ENCODE measurements at places on chromosomes 2 and 18. TPM values are rescaled to one million over a fixed set of nuclear protein-coding genes. Genes with fewer than 3 reads are reported as not detected.

The NDC80 gene
- polyA plus RNA-seq, result 24.9 TPM

DNA sequence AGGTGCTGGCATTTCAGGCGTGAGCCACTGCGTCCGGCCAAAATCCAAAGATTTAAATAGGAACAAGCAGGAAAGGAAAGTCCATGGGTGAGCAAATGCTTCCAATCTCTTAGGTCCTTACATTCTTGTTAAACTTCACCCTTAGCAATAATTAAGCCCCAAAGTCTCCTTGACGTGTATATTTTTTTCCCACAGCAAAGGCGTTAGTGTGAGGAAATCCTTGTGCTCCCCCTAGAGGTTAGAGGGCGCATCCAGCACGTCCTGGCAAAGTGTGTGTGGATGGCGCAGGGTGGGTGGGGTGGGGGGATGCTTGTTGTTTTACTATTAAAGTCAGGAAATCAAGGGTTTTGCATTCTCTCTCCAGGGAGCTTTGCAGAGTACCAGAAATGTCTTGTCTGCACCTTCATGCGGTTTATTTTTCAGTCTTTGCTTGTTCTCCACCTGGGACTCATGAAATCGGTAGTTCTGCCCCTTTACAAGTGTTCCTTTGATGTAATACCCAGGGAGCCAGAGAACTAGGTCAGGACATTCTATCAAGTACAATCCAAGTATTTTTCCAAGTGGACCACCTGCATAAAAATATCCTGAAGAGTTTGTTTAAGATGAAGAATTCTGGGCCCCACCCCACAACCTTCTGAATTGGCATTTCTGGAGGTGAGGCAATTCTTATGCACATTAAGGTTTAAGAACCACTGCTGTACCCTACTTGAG is 22.2 kb upstream of the ITSN2 start:
- DNase-seq, result no peak

The CDH2 gene
- 104 TPM for polyA plus RNA-seq

DNA sequence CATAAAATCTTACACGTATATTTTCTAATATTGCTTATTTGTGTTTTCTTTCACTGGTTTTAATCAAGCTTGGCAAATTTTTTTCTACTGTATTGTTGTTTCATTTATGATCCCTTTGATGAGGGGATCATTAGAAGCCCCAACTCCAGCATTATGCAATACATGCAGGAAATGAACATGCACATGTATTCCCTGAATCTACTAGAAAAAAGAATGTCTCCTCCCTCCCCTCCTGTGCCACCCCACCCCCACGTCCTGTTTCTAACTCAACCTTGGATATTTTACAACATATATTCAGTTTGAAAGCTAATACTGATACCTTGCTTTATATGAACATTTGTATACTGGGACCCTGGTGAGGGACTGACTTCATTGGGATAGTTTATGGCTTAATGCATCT is 53.0 kb downstream of the EML6 start:
- DNase-seq, result no peak

- no peak for DNase-seq
Observed at GRCh38 chr2:239465017-239466001, 64.5 kb upstream of the HDAC4 start.

GRCh38 chr18:63233334-63233733 is 86.2 kb downstream of the BCL2 start:
- DNase-seq, result no peak

- no peak for DNase-seq
Observed at GRCh38 chr2:108454440-108454839, 5.4 kb downstream of the GCC2 start.

DNA sequence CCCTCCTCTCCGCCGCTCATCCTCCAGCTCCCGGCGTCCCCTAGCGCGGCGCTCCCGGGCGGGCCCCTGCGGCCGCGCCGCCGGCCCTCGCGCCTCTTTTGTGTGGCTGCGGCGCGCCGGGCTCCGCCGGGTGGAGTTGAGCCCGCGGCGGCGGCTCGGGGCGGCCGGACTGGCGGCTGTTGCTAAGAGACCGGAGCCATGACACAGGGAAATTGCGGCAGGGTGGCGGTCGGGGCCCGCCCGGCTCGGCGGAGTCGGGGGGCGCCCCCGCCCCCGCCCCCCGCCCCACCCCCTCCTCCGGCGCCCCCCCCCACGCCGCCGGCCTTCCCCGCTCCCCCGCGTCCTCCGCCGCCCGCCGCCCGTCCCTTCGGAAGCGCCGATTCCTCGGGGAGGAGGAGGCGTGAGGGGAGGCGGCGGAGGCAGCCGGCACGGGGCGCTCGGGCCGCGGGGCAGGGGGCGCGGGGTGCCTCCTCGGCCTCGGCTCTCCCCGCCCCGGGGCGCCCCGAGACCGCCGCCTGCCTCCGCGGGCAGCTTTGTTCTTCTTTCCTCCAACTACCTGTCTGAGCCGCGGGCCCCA is at the start of gene TMEM200C:
Gene TMEM200C (minus strand): TSS at position 224 of the 577 bp plus-strand sequence. CDS start 3,459 bp downstream, outside the sequence.
- DNase-seq, result no peak

DNA sequence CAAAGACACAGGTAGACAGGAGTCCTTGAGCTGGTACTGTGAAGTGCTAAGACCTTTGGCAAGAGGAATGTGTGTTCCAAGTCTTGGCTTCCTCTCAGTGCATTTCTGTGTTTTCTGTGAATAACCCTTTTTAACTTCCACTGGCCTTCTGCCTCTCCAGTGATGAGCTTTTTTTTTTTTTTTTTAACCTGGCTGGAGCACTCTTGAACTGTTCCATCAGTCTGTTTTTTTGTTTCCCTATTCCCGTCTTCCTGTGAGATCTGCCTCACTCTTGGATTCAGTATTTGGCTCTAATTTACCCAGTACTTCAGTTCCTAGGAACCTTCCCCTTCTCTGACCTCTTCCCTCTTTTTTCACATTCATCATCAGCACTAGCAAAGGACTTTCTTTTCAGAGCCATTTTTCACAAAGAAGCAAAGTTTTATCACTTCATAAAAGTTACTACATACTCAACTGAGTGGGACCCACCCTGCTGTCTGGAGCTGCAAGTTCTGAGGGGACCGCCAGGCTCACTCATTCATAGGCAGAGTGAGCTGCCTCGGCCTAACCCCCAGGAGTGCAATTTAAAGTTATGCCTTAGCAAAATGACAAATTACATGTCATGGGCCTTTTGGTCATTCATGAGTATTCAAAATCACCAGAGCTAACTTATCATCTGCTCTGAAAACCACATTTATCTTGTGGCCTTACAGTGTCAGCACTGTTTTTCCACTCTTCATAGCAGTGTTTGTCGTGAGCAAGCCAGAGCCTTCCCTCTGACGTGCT is 126.9 kb upstream of the DAPL1 start:
- DNase-seq, result no peak

DNA sequence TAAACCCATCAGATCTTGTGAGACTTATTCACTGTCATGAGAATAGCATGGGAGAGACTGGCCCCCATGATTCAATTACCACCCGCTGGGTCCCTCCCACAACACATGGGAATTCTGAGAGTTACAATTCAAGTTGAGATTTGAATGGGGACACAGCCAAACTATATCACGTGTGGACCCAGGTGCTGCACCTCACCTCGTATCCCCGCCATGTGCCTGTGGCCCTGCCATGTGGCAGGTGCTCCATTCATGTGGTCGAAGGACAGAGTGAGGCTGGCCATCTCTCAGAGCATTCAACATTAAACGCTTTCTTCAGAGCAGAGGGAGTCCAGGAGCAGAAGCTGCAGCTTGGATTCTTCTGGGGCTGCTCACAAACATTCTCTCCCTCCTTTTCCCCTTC is 32.3 kb downstream of the MROH2A start:
- DNase-seq, result no peak

- DNase-seq, result no peak
Observed at GRCh38 chr2:25853038-25853638, 25.1 kb downstream of the ASXL2 start.

GRCh38 chr2:203401-203800 is 60.4 kb downstream of the SH3YL1 start:
- no peak for DNase-seq

GRCh38 chr2:123513351-123513750 is 511.7 kb upstream of the CNTNAP5 start:
- DNase-seq, result no peak

GRCh38 chr18:68574311-68574710 is 140.6 kb downstream of the TMX3 start:
- no peak for DNase-seq

The SAG gene
- 0.11 TPM for polyA plus RNA-seq

The ATAD2B gene
- polyA plus RNA-seq, result 20.2 TPM

DNA sequence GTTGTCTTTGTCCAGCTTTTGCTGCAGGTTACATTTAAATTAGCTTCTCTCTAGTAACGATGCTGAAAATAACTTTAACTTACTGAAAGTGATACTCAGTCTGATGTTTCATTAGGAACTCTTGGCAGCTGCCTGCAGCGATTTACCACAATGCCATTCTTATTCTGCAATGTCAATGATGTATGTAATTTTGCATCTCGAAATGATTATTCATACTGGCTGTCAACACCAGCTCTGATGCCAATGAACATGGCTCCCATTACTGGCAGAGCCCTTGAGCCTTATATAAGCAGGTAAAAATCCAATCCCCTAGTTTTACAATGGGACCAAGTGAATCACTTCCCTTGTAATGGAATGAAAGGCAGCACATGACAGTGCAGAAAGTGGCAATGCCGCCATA is 16.3 kb upstream of the MFF start:
- DNase-seq, result no peak

The CNDP1 gene
- polyA plus RNA-seq, result 0.86 TPM

GRCh38 chr2:170647741-170648436 is 67.2 kb upstream of the SP5 start:
- no peak for DNase-seq

DNA sequence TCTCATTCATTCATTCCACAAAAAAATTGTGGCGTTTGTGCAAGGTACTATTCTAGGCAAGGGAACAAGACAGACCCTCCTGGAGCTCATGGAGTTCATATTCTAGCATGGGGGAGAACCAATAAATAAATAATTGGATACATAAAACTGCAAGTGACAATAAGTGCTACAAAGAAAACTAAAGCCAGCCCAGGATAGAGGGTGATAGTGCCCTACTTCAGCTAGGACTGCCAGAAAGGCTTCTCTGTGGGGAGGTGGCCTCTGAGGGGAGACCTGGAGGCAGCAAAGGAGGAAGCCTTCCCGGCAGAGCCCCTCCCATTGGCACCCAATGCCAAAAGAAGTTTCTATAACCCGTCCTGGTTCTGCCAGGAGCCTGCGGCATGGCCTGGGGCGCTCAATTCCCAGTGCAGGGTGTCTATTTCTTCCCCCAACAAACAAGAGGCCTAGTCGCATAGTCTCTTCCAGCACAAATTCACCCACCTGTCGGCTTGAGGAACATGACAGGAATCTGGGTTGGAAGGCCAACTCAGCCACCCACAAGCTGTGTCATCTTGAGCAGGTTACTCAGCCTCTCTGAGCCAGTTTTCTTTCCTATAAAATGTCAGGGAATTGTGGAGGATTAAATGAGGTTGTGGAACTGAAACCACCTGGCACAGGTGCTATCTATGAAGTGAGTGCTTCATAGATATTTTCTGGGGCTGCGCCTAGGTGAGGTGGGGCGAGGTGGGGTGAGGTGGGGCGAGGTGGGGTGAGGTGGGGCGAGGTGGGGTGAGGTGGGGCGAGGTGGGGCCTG is 94.3 kb downstream of the ZFP36L2 start:
- no peak for DNase-seq

- no peak for DNase-seq
Observed at GRCh38 chr2:227335713-227336112, 10.7 kb downstream of the MFF start.

The SERPINB2 gene
- polyA plus RNA-seq, result not detected

DNA sequence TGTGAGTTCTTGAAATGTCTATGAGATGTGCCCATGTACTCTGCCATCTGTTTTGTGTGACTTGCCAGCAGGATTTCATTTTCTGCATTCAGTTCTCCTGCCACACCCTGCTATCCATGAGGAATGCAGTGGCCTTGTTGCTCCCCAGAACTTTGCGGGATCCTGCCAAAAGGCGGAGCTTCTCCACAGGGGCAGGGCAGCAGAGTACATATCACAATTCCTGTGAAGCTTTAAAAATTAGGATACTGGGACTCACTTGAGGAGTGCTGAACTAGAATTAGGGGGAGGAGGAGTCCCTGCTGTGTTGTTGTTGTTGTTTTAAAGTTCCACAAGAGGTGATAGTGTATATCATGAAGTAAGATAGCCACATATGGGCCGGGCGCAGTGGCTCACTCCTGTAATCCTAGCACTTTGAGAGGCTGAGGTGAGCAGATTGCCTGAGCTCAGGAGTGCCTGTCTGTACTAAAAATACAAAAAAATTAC is 76.4 kb downstream of the TANC1 start:
- no peak for DNase-seq

The ZAP70 gene
- polyA plus RNA-seq, result 0.80 TPM

Measured in left renal pelvis (tissue), 4 donors.